ENCODE measurements at places on chromosomes 7 and 10. TPM values are rescaled to one million over a fixed set of nuclear protein-coding genes. Genes with fewer than 3 reads are reported as not detected.
A peak's percentile ranks its signal among the peaks of the same experiment; 100 is the strongest.

Gene STMP1
- 10.5 TPM for total RNA-seq

Gene CYP26C1
- not detected for total RNA-seq

Gene ZNF727
- total RNA-seq: not detected

Gene TMEM176A
- not detected for total RNA-seq

Gene ANK3
- 78.2 TPM for total RNA-seq

Gene PLAC9
- total RNA-seq: not detected

Gene WIPF3
- total RNA-seq: not detected

Gene ZNF503
- total RNA-seq: 0.13 TPM

Gene SAP25
- total RNA-seq: 7.6 TPM

Gene KLHDC10
- total RNA-seq: 21.3 TPM

Gene C10orf105
- 1.0 TPM for total RNA-seq

Gene PTEN
- 65.8 TPM for total RNA-seq

DNA sequence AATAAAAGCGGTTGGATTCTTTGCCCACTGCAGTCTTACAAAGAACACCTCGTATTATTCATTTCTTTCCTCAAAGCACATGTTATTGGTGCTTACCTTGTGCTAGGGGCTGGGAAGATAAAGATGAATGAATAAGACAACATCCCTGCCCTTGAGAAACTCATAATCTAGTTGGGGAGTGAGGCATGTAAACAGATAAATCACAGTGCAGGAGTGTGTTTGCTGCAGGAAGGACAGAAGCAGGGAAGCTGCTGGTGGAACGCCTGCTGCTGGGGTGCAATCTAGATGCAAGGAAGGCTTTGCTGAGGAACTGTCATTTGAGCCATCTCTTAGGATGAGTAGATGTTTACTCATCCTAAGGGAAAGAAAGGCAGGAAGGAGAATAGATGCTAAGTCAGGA lies 135.6 kb downstream of the TMEM178B start:
- ATAC-seq: no peak

- ATAC-seq: no peak
These were observed 138.8 kb downstream of the ZEB1 start for GRCh38 chr10:31457858-31458257.

GRCh38 chr10:96509017-96509641 lies 4.6 kb downstream of the TLL2 start:
- no peak for ATAC-seq

DNA sequence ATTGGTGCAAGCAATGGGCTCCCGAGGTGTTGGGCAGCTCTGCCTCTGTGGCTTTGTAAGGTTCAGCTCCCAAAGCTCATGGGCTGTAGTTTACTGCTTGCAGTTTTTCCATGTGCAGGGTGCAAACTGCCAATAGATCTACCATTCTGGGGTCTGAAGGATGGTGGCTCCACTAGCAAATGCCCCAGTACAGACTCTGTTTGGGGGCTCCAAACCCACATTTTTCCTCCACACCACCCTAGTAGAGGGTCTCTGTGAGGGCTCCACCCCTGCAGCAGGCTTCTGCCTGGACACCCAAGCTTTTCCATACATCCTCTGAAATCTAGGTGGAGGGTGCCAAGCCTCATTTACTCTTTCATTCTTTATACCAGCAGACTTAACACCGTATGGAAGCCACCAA lies 17.4 kb upstream of the ZNF37A start:
- ATAC-seq: no peak

GRCh38 chr10:104424719-104425118 lies 71.1 kb downstream of the CFAP58 start:
- peak; percentile 84 for ATAC-seq

GRCh38 chr10:88182601-88182930 lies 319.1 kb downstream of the PTEN start:
- ATAC-seq: peak; percentile 29

DNA sequence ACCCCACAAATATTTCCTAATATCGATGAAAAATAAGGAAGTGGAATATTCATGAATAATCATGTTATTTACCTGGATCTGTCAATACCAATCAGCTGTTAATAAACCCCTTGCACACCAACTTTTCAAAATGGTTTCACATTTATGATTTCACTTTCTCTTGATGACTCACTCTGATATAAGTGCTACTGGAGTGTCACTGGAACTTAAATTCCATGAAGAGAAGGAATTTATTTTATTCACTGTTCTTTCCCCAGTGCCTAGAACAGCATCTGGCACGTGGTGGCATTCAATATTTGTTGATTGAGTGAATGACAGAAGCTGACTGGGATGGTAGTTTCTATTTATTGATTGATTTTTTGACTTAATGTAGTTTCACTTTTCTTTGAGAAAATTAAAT lies 3.5 kb upstream of the ENO4 start:
- no peak for ATAC-seq

DNA sequence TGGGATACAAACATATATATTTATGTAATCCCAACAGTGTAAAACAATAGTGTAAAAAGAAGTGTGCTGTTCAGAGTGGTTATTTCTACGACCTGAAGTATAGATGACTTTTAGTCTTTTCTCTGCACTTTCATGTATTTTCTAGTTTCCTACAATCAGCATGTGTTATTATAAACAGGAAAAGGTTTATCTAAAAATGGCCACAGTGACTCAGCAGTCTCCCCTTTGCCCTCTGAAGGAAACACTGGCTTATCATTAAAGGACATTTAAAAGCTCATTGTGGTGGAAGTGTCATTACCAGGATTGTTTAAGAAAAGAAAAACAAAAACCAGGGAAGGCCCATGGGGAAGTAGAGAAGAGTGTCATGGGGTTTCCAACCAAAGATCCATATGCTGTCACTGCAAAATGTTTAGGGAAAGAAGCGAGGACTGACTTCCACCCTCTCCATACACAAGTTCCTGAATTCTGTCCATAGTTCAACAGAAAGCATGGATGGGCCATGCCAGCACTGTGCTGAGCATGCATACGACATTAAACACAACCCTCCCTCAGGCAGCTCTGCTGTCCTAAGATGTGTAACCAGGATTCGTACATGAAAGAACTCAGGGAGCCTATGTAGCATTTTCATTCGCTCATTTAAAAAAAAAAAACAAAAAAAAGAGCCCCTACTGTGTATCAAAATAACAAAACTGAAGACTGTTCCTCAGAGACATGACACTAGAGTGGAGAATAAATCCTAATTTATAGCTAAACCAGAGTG lies 10.2 kb downstream of the CYREN start:
- ATAC-seq: peak; percentile 73

DNA sequence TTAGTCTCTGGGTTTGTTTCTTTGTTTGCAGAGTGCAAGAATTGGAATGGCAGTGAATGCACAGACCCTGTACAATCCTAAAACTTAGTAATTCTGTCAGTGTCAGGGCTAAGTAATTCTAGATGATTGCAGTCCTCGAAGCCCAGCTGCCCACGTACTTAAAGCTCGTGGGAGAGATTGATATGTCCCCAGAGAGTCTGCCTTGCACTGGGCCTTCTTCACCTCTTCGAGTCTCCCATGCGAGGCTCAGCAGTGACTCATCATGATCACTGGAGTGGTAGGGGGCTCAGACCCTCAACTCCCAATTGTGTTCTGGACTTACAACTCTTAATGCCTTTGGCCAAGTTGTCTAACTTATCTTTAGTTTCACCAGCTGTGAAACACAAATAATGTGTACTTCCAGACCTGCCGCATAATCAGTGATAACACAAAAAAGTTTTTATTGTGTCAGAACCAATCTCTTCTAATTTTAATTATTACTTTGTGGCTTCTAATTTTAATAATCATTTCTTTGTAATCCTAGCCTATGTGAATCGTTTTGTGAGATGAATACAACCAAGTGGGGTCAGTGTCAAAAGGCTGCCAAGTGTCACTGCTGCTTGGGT lies 345.6 kb upstream of the LRGUK start:
- ATAC-seq: no peak

DNA sequence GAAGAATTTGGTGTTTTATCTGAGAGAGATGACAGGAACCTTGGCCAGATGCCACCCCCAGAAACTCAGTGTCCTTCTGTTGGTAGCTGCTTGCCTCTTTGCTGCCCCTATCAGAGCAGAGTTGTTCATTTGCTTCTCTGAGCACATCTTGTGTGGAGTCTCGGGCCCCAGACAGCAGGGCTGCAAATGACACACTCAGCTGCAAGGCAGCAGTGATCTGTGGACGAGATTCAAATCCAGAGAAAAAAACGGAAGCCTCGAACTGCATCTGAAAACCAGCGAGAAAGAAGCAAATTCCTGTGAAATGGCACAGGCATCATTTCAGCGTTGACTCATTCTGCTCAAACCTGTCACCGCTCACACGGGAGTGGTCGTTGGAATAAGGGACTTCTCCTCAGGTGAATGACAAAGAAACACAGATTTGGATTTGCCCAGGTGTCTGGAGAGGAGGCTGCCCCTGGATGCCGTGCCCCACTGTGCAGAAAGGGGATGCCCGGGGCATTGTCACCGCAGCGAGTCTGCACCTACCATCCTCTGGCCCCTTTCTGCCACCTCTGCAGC lies 144.7 kb downstream of the PFKFB3 start:
- ATAC-seq: peak; percentile 73

- ATAC-seq: no peak
These were observed 1035.9 kb upstream of the AUTS2 start for GRCh38 chr7:68562323-68562899.

DNA sequence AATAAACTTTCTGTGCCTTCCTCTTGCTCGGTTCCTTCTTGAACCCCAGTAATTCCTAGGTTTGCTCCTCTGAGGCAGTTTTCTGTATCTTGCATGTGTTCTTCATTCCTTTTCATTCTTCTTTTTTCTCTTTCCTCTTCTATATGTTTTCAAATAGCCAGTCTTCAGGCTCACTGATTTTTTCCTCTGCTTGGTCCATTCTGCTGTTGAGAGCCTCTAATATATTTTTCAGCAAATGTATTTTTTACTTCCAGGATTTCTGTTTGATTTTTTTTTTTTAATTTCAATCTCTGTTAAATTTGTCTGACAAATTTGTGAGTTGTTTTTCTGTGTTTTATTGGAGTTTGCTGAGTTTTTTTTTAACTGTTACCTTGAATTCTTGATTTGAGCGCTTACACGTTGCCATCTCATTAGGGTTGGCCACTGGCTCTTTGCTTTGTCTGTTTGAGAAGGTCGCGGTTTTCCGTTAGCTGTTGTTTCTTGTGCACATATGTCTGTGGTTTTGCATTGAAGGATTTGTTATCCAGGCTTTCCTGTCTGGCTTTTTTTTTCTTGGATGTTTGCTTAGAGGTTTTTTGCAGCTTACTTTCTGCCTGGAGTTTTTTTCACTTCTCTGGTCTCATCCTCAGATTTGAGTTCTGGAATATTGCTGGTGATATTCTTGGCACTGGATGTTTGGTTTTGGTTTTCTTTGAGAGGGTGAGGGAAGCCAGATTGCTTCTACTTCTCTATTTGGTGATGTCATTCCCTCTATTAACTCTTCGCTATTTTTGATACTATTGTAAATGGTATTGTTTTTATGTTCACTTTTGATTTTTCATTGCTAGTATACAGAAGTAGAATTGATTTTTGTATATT lies 12.7 kb downstream of the SPRN start:
- ATAC-seq: no peak

GRCh38 chr10:33211106-33211878 lies 123.2 kb downstream of the NRP1 start:
- ATAC-seq: peak; percentile 59

All from activated T-helper 17 cell treated with anti-CD3 and anti-CD28 coated beads, Interleukin-2, amount 50 U/mL, for 72 hours (primary cell).